ENCODE measurements at places on chromosomes 6 and 20. TPM values are rescaled to one million over a fixed set of nuclear protein-coding genes. Genes with fewer than 3 reads are reported as not detected.

Gene TMEM244
- not detected for total RNA-seq

Gene TSPYL1
- total RNA-seq, result 74.2 TPM

Gene OTOR
- total RNA-seq, result not detected

Gene TMEM200A
- not detected for total RNA-seq

Gene MRPS10
- 57.9 TPM for total RNA-seq

DNA sequence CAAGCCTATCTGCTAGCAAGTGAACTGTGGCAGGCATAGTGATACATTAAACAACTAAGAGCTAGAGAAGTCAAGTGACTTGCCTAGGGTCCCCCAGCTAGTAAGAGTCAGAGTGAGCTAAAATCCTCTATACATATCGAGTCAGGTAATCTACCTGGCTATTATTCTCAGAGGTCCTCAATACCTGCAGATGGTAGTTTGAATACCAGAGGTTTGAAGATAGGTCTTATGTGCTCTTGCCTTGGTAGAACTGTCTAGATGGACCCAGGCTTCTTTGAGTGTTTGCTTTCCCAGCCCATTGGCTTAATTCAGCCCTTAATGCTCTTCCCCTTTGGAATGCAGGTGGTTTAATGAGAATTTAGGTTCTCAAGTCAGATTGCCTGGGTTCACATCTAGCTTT is 1.1 kb downstream of the ERGIC3 start:
- no peaks in the 10 kb centered on the region for H3K4me1 ChIP-seq
- no peak overlapping the region for H3K4me3 ChIP-seq
- no peaks in the 10 kb centered on the region for H3K27me3 ChIP-seq
- no peak overlapping the region for H3K27ac ChIP-seq
- no peaks in the 10 kb centered on the region for H3K36me3 ChIP-seq

GRCh38 chr6:53833155-53833554 is 38.4 kb downstream of the LRRC1 start:
- no peaks in the 10 kb centered on the region for H3K27me3 ChIP-seq
- H3K27ac ChIP-seq, result no peak overlapping the region
- DNase-seq, result no peak
- H3K36me3 ChIP-seq, result no peaks in the 10 kb centered on the region
- H3K4me3 ChIP-seq, result no peak overlapping the region

- no peak overlapping the region for H3K27ac ChIP-seq
- H3K4me1 ChIP-seq, result no peaks in the 10 kb centered on the region
- H3K4me3 ChIP-seq, result no peak overlapping the region
- DNase-seq, result no peak
Observed at GRCh38 chr6:130376936-130377335, 11.1 kb downstream of the TMEM200A start.

- no peak overlapping the region for H3K4me3 ChIP-seq
- no peak for DNase-seq
- H3K4me1 ChIP-seq, result peaks cover 12% of the 10 kb centered on the region
- no peaks in the 10 kb centered on the region for H3K27me3 ChIP-seq
- H3K27ac ChIP-seq, result peak overlapping the region; percentile 51
- peaks cover 31% of the 10 kb centered on the region for H3K36me3 ChIP-seq
Observed at GRCh38 chr6:56649782-56650181, 7.1 kb upstream of the DST start.

DNA sequence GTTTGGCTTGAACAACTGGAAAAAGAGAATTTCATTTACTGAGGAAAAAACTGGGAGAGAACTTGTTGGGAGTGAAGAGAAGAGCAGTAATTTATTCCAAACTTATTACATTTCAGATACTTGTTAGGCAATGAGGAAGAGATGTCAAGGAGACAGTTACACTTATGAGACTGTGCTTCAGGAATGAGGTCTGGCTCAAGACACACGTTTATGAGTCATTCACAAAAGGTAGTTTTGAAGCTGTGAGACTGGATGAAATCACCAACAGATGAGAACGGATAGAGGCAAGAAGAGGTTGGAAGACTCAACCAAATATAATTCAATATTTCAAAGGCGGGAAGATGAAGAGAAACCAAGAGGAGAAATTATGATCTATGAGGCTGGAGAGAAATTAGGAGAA is 70.6 kb upstream of the DEFB112 start:
- no peak overlapping the region for H3K27ac ChIP-seq
- H3K4me3 ChIP-seq, result no peak overlapping the region
- H3K36me3 ChIP-seq, result no peaks in the 10 kb centered on the region
- no peaks in the 10 kb centered on the region for H3K27me3 ChIP-seq
- DNase-seq, result no peak

- no peak overlapping the region for H3K27ac ChIP-seq
- no peaks in the 10 kb centered on the region for H3K27me3 ChIP-seq
- DNase-seq, result no peak
Observed at GRCh38 chr6:48912503-48912902, 550.5 kb downstream of the MMUT start.

DNA sequence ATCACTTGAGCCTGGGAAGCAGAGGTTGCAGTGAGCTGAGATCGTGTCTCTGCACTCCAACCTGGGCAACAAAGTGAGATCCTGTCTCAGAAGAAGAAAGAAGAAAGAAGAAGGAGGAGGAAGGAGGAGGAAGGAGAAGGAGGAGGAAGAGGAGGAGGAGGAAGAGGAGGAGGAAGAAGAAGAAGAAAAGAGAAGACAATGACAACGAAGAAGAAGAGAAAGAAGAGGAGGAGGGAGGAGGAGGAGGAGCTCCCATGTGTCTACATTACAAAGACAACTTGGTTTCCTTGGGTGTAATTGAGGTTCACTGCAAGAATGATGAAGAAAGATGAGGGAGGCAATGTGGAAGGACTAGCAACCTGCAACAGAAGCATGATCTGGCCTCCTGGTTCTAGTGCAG is 21.3 kb upstream of the CEP85L start:
- no peaks in the 10 kb centered on the region for H3K27me3 ChIP-seq
- H3K4me3 ChIP-seq, result no peak overlapping the region
- H3K27ac ChIP-seq, result no peak overlapping the region
- no peaks in the 10 kb centered on the region for H3K36me3 ChIP-seq
- H3K4me1 ChIP-seq, result peaks cover 32% of the 10 kb centered on the region

- H3K27ac ChIP-seq, result peak overlapping the region; percentile 48
- H3K4me1 ChIP-seq, result peaks cover 10% of the 10 kb centered on the region
- no peak for DNase-seq
- no peaks in the 10 kb centered on the region for H3K36me3 ChIP-seq
Observed at GRCh38 chr20:51417250-51418136, 125.0 kb downstream of the NFATC2 start.

DNA sequence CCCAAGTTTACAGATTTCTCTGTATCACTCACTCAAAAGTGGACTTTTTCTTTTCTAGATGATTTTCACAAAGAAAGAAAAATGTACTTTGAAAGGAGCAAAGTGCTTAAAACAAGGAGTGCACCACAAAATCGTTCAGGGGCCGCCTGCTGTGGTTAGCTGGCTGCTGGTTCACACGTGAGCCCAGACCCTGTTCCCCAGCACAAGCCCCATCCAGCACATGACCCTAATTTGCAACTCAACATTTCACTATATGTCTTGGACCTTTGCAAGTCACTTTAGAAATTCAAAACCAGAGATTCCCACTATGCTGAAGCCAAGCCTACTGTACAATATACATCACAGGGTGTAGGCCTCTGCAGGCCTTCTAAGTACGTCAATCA is 95.5 kb upstream of the NHSL1 start:
- no peaks in the 10 kb centered on the region for H3K36me3 ChIP-seq
- H3K27ac ChIP-seq, result no peak overlapping the region
- no peak for DNase-seq
- no peaks in the 10 kb centered on the region for H3K27me3 ChIP-seq
- no peak overlapping the region for H3K4me3 ChIP-seq

DNA sequence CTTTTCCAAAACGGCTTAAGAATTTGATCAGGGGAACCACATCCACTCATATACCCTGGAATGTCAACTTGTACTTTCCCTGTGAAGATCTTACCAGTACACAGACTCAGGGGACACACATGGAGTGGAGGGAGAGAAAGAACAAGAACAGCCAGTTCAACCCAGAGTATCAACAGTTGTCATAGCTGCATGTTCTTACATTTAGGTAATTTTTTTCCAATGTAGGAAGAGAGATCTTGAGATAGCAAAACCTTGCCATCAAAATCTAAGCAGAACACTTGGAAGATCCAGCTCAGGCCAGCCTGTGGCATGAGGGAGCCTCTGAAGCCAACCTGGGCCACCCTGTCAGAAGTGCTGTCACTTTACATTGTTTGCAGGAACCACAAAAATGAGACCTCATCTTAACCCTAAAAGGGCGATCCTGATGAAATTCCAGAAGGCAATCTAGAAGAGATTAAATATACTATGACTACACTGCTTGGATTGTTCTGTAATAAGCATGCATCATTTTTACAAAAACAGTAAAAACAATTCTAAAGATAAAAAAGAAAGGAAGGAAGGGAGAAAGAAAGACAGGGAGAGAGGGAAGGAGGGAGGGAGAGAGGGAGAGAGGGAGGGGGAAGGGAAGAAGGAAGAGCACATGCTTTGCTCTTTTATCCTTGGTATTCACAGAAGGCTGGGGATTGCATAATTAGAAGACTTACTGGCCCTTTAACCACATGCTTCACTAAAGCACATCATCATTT is 124.7 kb upstream of the TCF21 start:
- H3K27ac ChIP-seq, result peak overlapping the region; percentile 65
- H3K27me3 ChIP-seq, result no peaks in the 10 kb centered on the region
- peaks cover 11% of the 10 kb centered on the region for H3K4me1 ChIP-seq
- H3K4me3 ChIP-seq, result no peak overlapping the region
- H3K36me3 ChIP-seq, result no peaks in the 10 kb centered on the region
- DNase-seq, result peak; percentile 19

DNA sequence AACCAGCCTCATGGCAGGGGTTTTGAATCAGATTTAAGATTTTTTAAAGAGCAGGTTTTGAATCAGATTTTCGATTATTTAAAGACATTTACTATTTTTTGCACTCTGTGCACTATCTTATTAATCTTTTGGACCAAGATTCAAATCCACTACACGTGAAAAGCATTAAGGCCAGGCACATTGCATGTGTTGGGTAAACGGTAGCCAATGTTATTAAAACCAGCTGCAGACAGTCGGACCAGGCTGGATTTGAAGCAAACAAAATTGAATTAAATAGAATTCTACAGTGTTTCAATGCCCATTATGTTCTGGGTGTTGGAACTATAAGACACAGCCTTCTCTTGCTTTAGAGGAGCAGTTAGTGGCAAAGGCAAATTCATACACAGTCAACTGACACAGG is 7.7 kb downstream of the HLA-DOA start:
- no peak overlapping the region for H3K27ac ChIP-seq
- no peaks in the 10 kb centered on the region for H3K27me3 ChIP-seq
- H3K4me1 ChIP-seq, result no peaks in the 10 kb centered on the region
- no peak for DNase-seq
- no peak overlapping the region for H3K4me3 ChIP-seq

DNA sequence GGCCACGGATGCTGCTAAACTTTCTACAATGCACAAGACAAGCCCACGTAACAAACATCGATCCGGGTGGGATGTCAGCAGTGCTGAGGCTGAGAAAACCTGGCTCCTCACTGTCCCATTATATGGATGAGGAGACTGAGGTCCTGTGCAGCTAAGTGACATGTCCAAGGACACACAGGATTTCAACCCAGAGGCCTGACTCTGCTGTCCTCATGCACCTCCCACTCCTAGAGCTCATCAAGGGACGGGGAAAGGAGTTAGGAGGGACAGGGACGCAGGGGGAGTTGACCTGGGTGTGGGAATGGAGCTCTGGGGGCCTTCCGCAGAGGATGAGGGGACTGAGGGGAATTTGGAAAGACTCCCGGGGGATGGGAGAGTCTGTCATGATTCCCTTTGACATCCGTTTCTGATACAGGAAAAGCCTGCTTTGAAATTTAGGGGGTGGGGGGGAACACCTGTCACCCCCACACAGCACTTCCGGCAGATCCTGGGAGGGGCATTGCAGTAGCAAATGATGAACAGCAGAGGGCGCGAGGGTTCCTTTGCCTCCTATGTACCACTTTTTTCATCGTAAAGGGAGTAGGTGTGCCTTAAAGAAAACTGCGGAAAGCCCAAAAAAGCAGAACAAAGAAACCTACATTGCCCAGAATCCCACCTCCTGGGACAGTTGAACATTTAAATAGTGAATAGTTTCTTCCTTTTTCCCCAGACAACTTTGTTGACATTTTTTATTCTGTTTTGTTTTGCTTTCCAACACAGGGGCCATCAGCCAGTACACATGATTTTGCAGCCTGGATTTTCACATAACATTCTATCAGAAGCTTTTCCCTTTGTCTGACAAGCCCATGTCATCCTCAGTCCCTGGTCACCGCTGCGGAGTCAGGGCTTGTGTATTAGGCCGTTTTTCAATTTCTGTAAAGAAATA is 48.6 kb downstream of the SLC2A10 start:
- H3K36me3 ChIP-seq, result no peaks in the 10 kb centered on the region
- no peak overlapping the region for H3K4me3 ChIP-seq
- H3K27ac ChIP-seq, result no peak overlapping the region
- H3K27me3 ChIP-seq, result no peaks in the 10 kb centered on the region

- no peak overlapping the region for H3K27ac ChIP-seq
- peaks cover 41% of the 10 kb centered on the region for H3K4me1 ChIP-seq
- no peaks in the 10 kb centered on the region for H3K36me3 ChIP-seq
- H3K4me3 ChIP-seq, result no peak overlapping the region
- no peaks in the 10 kb centered on the region for H3K27me3 ChIP-seq
Observed at GRCh38 chr6:107539849-107540464, 50.0 kb downstream of the SOBP start.

Measured in gastrocnemius medialis (tissue), 4 donors.